ENCODE measurements at places on chromosomes 12 and 14.
A peak's percentile ranks its signal among the peaks of the same experiment; 100 is the strongest.

- DNase-seq = no peak
Observed at GRCh38 chr12:32843528-32844095, 53.0 kb downstream of the PKP2 start.

DNA sequence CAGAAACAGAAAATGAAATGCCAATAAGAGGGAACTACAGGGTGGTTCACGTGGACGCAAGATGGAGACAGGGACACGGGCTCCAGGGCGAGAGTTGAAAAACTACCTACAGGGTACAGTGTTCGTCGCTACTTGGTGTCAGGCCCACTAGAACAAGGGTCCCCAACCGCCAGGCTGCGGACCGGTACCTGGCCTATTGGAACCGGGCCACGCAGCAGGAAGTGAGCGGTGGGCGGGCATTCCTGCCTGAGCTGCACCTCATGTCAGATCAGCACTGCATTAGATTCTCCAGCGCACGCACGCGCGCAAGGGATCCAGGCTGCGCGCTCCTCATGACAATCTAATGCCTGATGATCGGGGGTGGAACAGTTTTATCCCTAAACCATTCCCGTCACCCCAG lies 14.8 kb downstream of the INF2 start:
- DNase-seq = no peak

DNA sequence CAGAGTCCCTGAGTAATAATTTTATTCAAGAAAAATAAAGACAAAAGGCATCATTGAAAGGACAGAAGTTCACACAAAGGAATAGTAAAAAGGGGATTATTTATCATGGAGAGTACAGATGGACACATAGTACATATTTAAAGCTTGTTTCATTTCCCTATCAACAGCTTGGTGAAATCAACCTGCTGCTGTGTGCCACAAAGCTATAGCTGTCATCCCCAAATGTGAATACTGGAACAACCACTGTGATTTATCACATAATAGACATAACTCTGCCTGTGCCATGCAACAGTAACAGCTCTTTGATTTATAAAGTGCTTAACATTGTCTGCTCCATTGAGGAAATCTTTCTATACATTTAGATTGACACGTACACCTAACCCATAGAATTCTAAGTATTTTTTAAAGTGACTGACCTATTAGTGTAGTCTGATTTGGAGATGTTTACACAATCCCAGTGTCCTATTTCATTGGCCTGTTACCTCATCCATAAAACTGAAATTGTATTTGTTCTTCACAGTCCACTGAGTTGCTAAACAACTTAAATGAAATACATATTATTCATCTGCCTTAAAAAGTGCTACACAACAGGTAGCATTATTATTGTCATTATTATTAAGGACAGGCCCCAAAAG lies 3.3 kb downstream of the NEMF start:
- DNase-seq = no peak

DNA sequence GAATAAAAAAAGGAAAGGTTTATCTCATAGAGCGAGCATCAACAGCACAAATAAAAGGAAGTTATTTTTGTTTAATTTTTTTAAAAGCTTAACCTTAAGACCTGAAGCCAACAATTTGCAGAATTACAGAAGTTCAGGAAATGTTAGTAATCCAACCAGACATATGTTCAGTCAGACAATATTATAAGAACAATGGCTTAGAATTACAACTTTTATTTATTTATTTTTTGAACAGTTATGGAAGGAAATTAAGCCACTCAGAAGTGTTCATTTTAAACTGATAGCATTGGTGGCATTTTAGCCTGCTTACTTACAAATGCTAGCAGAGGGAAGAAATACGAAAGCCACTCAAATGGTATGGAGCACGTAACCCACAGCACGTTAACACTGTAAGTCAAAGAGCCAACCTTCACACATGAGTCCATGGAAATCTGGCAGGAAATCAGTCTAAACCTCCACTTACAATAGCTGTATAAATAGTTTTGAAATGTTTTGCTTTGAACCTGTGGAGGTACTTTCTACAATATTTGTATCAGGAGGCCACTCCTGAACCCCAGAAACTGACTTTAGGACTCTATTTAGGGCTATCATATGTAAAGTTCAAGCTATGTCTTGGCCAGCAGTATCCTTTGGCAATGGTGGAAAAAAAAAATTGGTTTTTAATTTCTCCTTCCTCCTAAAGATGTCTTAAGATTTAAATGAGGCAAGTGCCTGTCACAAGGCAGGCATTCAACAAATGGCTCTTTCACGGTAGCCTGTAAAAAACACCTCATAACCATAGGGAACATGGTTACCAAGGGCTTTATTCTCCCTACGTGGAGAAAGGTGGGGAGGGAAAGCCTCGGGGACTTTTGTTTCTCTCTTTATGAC lies 102.3 kb downstream of the ITPR2 start:
- no peak for DNase-seq

- DNase-seq = no peak
Observed at GRCh38 chr12:121776190-121777098, 17.0 kb downstream of the RHOF start.

GRCh38 chr12:11767798-11768197 lies 118.3 kb downstream of the ETV6 start:
- no peak for DNase-seq

- DNase-seq = no peak
Observed at GRCh38 chr14:94028450-94028826, 2.3 kb downstream of the OTUB2 start.

DNA sequence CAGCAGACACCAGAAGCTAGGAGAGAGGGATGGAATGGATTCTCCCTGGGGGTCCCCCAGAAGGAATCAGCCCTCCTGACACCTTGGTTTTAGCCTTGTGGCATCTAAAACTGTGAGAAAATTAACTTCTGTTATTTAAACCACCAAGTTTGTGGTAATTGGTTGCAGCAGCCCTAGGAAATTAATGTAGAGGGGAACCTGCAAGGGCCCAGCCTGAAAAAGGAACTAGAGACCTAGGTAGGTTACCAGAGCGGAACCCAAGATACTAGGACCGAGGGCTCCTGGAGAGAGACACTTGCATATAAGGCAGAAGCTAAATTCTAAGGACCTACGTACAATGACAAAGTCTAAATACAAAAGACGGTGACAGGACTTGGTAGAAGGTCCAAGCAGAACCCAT lies 8.1 kb upstream of the DENND5B start:
- DNase-seq = no peak

DNA sequence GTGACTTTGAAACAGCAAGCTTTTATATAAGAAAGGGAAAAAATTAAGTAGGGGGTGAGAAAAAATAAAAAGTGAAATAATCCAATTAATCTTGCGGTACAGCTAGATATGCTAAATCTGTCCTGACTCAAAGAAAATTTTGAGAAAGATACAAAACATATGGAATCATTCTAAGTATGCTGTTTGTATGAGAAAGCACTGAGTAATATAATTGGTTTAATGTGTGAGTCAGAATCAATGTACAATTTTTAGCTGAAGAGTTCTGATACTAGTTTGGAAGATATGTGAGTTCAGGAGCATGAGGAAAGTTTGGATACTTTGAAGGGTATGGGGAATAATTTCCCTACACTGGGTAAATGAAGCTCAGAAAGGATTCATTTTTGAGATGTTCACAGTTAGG lies 190.9 kb upstream of the RASSF8 start:
- peak; percentile 58 for DNase-seq
